ENCODE measurements at places on chromosomes 6 and 20. TPM values are rescaled to one million over a fixed set of nuclear protein-coding genes. Genes with fewer than 3 reads are reported as not detected.

RIPOR3 gene
- total RNA-seq, result not detected

COL9A3 gene
- 0.47 TPM for total RNA-seq

SLC13A3 gene
- not detected for total RNA-seq

DNAAF9 gene
- total RNA-seq, result 1.0 TPM

FAM209B gene
- 1.5 TPM for total RNA-seq

LY6G5C gene
- 4.9 TPM for total RNA-seq

ITPA gene
- total RNA-seq, result 103 TPM

TREM2 gene
- total RNA-seq, result not detected

MLIP gene
- total RNA-seq, result not detected

SLC17A3 gene
- total RNA-seq, result 0.58 TPM

CGAS gene
- total RNA-seq, result 45.0 TPM

FAM83D gene
- total RNA-seq, result 13.7 TPM

C6orf52 gene
- 3.0 TPM for total RNA-seq

RBM12 gene
- 148 TPM for total RNA-seq

ZKSCAN8 gene
- total RNA-seq, result 17.7 TPM

ANKRD6 gene
- 2.8 TPM for total RNA-seq

TMEM244 gene
- not detected for total RNA-seq

DCDC2 gene
- not detected for total RNA-seq

ENPP4 gene
- 6.0 TPM for total RNA-seq

CASS4 gene
- total RNA-seq, result 3.1 TPM

KIF25 gene
- total RNA-seq, result not detected

HLA-DQA1 gene
- total RNA-seq, result 3.6 TPM
